ENCODE measurements at places on chromosomes 2 and 18.

DNA sequence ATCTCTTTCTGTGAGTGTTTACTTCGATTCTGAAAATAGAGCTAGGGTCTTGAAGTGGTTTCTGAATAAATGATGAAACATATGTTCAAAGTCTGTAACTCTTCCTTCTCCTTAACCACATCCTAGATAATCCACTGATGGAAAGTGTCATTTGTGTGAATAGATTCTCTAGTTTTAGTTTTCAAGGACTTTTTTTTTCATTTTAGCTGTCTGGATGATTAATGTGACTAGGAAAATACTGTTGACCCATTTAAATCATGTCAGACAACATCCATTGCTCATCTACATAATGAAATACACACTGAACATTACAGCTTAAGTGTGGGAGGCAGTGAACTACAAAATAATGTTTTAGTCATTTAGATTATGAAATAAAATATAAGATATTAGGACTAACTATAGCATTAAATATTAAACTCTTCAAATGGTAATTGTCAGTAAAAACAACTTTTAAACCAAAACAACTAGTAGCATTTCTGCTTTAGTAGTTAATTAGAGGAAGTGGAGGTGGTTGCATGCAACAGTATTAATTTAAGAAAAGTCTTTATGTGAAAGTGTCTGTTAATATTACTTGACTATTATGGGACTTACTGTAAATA, 39.1 kb upstream of the DLX1 start:
- DNase-seq, result no peak

GRCh38 chr2:119645173-119645855, 33.7 kb upstream of the TMEM177 start:
- no peak for DNase-seq

DNA sequence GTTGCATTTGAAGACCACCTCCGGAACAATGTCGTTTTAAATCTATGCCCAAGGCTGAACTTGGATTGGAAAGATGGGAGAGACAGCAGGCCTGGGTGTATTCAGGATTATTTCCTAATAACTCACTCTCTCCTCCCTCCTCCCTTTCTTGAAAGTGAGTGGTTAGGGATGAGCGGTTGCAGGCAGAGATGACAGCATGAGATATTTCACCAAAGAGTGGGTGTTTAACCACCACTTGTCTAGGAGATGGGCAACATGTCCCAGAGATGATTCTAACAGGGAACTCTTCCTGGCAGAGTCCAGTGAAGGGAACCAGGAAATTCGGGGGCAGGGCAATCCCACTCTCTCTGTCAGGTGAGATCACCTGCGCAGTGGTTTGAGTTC, 123.2 kb downstream of the KCTD1 start:
- no peak for DNase-seq

GRCh38 chr2:106931717-106932335, 45.9 kb upstream of the ST6GAL2 start:
- DNase-seq, result no peak

DNA sequence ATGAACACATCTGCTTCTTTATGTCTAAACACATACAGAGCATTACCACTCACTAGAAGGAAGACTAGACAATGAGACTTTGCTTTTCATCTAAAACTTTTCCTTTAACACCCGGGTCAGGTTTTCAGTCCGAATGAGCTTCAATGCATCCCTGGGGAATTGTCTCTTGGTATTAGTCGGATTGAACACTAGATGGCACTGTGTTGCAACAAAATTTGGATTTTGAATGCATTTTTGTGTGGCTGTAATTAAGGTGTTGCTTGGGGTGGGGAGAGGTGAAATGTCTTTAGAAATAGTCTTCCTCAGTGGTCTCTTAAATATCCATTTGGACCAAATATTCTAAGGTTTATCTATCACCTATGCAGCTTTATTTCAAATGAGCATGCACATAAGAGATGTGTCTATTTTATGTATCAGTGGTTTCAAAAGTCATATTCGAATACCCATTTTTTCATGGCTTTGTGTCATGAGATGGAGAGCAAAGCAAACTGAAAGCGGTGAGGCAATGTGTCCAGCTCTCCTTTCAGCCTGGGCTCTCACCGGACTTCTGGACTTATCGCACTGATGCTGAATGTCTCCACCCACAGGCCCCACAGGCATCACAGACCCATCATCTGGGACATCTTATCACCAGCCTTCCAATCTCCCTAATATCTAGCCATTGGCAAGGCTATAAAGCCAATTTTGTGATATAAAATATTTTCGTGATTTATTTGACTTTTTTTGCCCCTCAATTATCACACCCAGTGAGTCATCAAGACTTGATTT, 510.3 kb downstream of the RNF144A start:
- DNase-seq, result no peak

GRCh38 chr2:68293755-68294154, 26.0 kb downstream of the CNRIP1 start:
- DNase-seq, result no peak

GRCh38 chr2:240192661-240193060, 52.2 kb upstream of the OTOS start:
- DNase-seq, result no peak

GRCh38 chr2:175318542-175318941, 137.0 kb upstream of the ATP5MC3 start:
- DNase-seq, result no peak

- DNase-seq, result no peak
These were observed 4.4 kb downstream of the MAL start for GRCh38 chr2:95029898-95030341.

DNA sequence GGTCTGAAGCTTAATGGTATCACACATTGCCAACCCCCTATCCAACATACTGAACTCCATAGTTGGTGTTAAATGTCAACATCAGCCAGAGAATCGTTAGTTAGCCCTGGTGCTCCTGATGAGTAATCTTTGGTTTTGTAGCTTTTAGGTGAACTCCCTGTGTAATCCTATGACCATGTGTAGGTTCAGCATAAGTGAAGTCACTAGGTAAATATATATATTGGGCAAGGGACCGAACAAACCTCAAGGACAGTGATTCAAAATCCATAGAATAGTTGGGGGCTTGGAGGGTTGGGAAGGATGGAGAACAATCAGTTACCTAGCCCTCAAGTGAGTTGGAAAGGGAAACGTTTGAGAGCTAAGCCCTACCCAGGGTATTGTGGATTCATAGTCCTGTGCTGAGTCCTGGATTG, 16.0 kb upstream of the AP1S3 start:
- DNase-seq, result no peak
